ENCODE measurements at places on chromosomes 3 and 15. TPM values are rescaled to one million over a fixed set of nuclear protein-coding genes. Genes with fewer than 3 reads are reported as not detected.

DNA sequence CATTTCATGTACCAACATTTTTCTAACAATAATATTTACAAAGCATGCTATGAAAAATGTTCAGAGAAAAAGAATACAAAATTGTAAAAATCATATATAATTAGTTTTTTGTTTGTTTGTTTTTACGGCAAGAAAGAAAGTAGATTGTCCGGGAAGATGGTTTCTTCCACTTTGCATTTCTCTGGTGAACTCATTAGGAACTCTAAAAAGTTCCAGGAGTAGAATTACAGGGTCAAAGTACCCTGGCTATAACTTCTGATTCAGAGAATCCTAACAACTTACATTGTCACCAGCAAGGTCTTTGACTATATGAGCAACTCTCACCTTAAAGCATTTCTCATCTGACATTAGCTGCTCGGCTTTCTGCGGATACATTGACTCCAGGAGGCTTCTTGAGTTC is 196.7 kb downstream of the PDE8A start:
- DNase-seq, result no peak

CD80 gene
- 0.40 TPM for total RNA-seq

- DNase-seq, result peak; percentile 75
Measured at GRCh38 chr3:48952510-48953118, 34.0 kb downstream of the ARIH2 start.

DNA sequence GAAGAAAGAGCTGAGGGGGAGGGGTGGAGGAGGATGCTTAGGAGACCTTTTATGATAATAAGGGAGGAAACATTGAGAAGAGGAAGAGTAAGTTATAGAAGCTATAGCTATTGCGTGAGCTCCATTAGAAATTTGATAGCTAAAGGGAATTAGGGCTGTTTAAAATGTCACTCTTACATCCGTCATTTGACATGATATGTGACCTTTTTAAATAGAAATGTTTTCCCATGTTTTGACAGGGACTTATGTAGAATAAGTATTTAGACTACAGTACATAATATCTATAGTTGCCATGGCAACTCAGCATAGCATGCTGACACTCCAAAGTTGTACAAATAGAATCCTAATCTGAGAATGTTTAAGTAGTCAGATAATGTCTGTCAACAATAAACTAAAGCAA is 19.2 kb downstream of the RAD51 start:
- no peak for DNase-seq

- no peak for DNase-seq
Measured at GRCh38 chr15:92075764-92076163, 222.3 kb downstream of the SLCO3A1 start.

DNA sequence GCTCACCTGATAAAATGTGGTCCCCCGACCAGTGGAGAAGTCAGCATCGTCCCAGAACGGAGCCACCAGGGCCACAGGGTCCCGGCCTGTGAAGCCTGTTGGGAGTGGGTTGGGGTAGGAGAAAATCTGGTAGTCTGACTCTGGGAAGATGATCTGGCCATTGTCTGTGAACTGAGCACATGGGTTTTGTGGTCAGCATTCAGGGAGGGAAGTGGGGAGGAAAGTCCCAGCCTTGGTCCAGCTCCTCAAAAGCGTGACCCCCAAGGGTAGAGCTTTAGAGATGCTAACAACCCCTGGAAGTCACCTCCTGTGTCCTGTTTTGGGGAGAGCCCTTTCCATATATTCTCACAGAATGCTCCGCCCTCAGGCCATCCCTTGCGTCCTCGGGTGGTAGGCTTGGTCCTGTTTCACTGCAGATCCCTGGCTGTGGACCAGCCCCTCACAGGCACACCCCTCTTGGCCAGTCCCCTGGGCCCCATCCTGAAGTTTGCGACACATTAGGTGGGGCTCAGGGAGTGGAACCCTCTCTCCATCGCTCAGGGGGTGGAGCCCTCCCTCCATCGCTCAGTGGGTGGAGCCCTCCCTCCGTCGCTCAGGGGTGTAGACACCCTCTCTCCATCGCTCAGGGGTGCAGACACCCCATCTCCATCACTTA is 40.0 kb downstream of the MUC4 start:
- no peak for DNase-seq

TRIM71 gene
- total RNA-seq, result not detected

INSYN1 gene
- total RNA-seq, result 1.5 TPM

CLRN1 gene
- not detected for total RNA-seq

DNA sequence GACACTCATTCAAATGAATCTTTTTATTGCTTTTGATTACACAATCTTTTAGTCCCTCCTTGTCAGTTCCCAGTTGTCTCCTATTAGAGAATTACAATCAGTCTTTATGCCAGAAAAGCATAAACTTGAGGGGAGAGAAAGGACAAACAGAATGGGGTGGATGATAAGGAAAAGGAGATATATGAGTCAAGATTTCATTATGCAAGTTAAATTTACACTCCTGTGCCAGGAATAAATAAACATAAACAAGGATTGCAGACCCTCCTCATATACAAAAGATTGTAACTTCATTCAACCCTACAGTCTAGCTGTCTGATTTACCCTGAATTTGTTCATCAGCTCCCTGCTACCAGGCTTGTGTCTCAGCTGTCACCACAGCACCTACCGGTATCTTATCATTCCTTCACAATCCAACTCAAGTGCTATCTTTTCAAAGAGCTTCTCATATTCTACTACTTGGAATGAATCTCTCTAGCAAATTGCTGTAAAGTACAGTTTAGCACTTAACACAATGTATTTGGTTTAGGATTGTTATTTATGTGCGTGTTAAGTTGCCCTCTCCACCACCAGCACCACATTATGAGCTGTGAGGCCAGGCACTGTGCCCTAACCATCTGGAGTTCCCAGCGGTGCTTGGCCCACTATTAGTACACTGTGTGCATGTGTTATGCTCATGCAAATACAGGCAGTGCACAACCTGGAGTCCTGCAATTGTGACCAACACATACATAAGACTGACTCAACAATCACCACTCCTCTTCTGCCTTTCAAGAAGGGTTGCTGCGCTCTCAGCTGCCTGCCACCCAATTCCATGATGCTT is 504.1 kb downstream of the TBL1XR1 start:
- DNase-seq, result no peak

LPP gene
- 228 TPM for total RNA-seq

DNA sequence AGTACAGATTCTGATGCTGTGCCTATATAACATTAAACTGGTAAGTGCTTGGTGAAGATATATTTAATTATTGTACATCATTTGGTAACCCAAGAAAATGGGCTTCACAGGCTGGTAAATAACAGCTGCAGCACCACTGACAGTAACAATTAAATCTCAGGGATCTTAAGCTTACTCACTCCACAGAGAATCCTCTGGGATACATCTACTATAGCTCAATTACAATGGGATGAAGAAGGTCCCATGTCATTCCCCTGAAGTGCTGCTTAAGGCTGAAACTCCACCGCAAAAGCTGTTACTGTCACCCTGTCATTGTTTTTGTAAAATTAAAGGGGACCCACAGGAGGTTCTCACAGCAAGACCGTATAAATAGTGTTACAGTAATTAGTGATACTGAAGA is 153.0 kb downstream of the IMPG2 start:
- no peak for DNase-seq

DNA sequence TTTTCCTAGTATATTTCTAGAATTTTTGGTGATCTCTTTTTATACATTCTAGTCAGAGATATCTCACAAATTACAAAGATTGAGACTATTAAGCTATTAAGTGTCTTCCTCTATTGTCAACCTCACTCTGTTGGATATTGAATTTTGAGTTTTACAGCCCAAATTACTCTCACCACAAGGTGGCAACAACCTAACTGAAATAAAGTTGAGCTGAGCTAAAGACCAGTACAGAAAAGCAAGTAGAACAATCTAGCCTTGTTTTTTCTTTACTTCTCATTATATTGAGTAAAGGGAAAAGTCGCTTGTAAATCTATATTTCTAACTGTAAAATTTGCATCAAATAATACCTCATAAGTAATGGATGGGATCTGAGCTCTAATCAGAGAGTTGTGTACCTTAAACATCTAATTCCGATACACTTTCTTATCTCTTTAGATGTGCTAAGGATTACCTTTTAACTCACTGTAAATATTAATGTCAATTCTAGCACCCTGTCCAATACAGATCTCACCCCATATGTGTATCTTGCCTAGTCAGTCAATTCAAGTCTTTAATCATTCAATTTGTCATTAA is 13.6 kb upstream of the COMMD2 start:
- DNase-seq, result no peak

SLC35G2 gene
- total RNA-seq, result 0.84 TPM

DNA sequence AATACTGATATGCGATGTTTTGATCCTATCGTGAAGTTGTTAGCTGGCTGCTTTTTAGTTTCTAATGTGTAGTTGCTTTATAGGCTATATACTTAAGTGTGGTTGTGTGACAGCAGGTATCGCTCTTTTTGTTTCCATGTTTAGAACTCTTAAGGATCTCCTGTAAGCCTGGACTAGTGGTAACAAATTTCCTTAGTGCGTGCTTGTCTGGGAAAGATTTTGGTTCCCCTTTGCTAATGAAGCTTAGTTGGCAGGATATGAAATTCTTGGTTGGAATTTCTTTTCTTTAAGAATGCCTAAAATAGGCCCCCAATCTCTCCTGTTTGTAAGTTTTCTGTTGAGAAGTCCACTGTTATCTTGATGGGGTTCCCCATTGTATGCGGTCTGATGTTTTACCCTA is 173.6 kb downstream of the DOCK3 start:
- no peak for DNase-seq

GRCh38 chr15:69064649-69065048 is 50.2 kb downstream of the NOX5 start:
- no peak for DNase-seq

MKRN3 gene
- 3.9 TPM for total RNA-seq

- no peak for DNase-seq
Measured at GRCh38 chr3:197256836-197257444, 41.5 kb downstream of the DLG1 start.

CBLB gene
- total RNA-seq, result 36.7 TPM

GRCh38 chr3:103657756-103658155 is 1222.9 kb downstream of the ZPLD1 start:
- DNase-seq, result no peak

- no peak for DNase-seq
Measured at GRCh38 chr3:12253516-12254343, 35.1 kb upstream of the PPARG start.

GRCh38 chr3:86973440-86973839 is 17.5 kb downstream of the VGLL3 start:
- DNase-seq, result no peak

DNA sequence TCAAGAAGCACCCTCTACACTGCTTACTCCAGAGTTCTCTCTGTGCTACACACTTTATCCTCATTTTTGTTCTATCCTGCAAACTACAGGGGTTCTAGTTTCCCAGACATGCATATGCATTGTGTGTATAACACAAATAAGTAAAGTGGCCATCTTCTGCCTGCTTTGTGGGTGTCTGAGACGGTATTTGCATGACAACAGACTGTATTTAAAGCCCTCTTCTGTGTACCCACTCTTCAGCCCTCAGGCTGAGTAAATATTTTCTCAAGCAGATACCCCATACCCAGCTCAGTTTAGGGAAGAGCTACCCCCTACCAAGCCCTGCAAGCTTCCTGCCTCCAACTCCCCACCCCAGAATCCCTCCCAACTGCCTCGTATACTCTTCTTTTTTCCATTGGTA is 31.7 kb downstream of the SYNPR start:
- DNase-seq, result no peak

KCNH8 gene
- 0.92 TPM for total RNA-seq

DNA sequence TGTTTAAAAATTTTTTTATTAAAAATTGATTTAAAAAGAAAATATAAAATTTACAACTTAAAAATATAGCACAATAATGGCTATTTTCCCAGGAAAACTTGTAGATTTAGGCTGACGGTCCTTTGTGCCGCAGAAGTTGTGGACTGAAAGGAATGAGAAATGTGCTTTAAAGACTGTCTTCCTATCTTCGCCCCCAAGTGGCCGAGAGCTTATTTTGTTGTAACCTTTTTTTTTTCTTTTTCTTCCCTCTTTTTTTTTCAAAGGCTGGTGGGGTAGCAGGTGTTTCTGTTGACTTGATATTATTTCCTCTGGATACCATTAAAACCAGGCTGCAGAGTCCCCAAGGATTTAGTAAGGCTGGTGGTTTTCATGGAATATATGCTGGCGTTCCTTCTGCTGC is 15.5 kb downstream of the SLC25A26 start:
- no peak for DNase-seq

DNA sequence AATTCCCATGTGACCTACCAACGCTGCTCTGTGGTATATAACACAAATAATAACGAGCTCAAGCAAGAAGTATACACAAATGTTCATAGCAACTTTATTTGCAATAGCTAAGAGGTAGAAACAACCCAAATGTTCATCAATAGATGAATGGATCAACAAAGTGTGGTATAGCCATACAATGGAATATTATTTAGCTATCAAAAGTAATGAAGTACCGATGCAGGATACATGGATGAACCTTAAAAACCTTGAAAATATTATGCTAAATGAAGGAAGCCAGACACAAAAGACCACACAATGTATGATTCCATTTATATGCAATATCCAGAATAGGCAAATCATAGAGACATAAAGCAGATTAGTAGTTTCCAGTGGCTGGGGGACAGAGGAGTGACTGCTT is 15.6 kb upstream of the FEM1B start:
- no peak for DNase-seq

- no peak for DNase-seq
Measured at GRCh38 chr3:47225310-47225906, 57.2 kb downstream of the KIF9 start.

DNA sequence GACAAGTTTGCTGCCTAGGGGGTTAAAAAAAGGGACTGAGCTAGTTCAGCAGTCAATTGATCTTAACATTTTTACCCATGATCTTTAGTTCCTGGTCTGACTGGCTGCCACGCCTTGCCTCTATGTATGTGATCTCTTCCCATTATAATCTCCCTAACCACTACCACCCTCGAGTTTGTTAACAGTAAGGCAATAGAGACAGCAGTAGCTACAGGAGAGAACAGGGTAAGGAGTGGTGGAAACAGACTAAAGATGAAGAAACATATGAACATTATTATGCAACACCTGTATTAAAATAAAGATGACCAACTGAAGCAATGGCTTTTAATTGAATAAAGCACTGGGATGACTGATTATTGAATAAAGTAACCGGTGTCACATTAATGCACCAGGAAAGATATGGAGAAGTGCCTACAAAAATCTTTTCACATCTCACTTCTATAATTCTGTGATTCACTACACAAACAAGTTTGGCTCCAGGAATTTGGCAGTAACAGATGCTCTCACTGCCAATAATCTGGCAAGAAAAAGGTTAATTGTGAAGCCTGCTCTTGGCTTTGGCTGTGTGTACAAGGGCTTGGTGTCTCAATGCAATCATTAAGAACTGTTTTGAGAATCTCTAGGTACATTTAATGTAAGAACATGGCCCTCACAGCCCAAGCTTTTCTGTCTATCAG is 95.7 kb downstream of the HHLA2 start:
- DNase-seq, result no peak

Data from left colon (tissue), 2 donors.